Spinal cord (tissue), 10 donors: ENCODE measurements at places on chromosomes 16 and 17. TPM values are rescaled to one million over a fixed set of nuclear protein-coding genes. Genes with fewer than 3 reads are reported as not detected.
A peak's percentile ranks its signal among the peaks of the same experiment; 100 is the strongest.

DNA sequence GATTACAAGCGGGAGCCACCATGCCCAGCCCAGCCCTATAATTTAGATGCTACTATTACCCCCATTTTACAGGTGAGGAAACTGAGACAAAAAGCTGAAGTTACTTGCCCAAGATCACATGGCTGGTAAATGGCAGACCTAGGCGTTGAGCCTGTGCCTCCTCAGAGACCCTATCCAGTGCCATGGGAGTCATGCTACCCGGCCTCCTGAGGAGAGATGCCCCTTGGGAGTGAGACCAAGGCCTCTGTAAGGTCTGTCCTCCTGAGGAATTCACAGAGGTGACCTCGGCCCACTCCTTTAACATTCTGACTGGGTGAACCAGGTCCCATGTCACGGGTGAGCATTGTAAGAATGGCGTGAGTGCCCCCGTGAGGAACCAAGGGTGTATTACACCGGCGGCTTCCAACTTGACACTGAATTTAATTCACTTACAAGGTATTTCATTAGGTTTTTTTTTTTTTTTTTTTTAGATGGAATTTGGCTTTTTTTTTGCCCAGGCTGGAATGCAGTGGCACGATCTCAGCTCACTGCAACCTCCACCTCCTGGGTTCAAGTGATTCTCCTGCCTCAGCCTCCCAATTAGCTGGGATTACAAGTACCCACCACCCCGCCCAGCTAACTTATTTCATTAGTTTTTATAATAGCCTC lies 95.7 kb downstream of the ABCC6 start:
- peak; percentile 31 for DNase-seq

FAM20A gene
- 46.5 TPM for total RNA-seq

GRCh38 chr17:33028778-33029177 lies 37.1 kb downstream of the SPACA3 start:
- DNase-seq: no peak

DNA sequence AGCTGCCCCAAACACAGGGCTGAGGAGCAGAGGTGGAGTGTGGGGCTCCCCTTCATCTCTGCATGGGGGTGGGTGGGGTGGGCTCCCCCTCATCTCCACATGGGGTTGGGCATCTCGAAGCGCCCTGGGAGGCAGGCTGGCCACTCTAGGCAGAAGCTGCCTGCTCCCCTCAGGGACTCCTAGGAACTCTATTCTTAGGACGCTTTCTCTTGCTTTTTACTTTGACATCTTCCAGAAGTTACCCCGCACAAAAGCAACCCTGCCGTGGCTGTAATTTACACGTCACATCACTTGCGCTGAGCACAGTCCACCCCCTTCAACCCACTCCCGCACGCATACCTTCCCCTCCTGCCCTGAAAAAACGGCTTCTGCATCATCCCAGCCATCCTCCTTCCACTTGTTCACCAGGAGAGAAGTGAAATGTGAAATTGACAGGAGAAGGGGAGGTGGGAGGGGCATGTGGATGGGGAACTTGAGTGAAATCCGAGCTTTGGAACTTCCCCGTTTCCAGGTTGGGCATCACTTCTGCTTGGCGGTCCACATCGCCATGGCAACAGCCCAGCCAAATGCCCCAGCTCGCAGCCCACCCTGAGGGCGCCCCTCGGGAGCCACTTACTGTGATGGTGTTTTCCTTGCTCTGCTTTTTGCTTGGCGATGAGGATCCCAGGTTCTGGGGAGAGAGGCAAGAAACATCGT lies 53.7 kb upstream of the RCVRN start:
- DNase-seq: peak; percentile 41

DNA sequence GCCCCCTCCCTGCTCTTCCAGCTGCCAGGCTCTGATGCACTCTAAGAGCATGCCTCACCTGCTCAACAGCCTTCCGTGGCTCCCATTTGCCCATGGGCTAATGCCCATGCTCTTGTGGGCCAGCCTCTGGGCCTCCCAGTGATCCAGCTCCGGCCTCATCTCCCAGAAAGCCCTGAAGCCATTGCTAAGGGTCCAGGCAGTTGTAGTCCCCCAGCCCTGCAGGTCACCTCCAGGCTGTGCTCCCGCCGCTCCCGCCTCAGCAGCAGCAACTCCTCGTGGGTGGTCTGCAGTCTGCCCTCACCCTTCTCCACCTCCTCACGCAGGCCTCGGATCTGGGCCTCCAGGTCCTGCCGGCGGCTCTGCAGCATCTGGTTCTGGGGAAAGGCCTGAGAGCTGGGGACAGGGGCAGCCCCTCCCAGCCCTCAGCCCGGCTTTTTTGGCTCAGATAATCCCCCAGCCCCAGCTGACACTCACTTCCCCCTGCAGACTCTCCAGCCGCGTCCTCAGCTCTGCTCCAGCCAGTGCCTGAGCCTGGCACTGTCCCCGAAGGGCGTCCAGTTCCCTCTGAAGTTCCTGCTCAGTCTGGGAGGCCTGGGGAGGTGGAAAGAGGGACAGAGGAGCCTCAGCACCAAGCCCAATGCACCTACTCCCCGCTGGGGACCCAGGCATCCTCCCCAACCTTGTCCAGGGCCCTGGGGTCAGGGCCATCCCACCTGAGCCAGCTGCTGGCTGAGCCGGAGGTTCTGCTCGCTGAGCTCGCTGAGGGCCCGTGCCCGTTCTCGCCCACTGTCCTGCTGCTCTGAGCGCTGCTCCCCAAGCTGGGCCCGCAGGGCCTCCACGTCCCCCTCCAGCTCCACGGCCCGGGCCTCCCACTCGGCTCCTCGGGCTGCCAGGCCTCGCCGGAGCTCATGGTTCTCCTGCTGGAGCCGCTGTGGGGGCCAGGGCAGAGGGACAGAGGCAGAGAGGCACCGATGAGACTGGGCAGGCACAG lies 6.2 kb downstream of the BICDL2 start:
- DNase-seq: no peak

LAT gene
- total RNA-seq: 0.40 TPM
